NCI-H1092 treated with DMSO at 0.1 percent for 48 hours (cell line): ENCODE measurements at places on chromosomes 4 and X.
A peak's percentile ranks its signal among the peaks of the same experiment; 100 is the strongest.

GRCh38 chrX:69024931-69025330, 140.3 kb downstream of the PJA1 start:
- no peak for DNase-seq

GRCh38 chrX:22634751-22635150, 362.0 kb downstream of the CBLL2 start:
- DNase-seq: no peak

- peak; percentile 50 for DNase-seq
Measured at GRCh38 chr4:140637836-140638235, 69.1 kb upstream of the UCP1 start.

DNA sequence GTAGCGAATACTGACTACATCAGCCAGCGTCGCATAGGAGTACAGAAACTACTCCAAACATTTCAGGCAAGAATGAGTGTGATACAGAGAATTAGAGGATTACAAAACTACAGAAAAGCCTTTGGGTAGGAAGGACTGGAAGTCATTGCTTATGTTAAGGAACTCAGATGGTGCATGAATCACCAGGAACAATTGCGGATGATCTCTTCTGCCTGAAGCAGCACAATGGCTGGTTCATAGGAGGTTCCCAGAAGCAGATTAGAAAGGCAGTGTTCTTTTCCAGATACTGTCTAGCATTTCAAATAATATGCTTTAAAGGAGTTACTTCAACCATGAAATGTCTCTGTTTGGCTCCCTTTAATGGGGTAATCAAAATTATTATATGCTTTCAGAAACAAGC, 42.5 kb upstream of the MAP9 start:
- DNase-seq: no peak

DNA sequence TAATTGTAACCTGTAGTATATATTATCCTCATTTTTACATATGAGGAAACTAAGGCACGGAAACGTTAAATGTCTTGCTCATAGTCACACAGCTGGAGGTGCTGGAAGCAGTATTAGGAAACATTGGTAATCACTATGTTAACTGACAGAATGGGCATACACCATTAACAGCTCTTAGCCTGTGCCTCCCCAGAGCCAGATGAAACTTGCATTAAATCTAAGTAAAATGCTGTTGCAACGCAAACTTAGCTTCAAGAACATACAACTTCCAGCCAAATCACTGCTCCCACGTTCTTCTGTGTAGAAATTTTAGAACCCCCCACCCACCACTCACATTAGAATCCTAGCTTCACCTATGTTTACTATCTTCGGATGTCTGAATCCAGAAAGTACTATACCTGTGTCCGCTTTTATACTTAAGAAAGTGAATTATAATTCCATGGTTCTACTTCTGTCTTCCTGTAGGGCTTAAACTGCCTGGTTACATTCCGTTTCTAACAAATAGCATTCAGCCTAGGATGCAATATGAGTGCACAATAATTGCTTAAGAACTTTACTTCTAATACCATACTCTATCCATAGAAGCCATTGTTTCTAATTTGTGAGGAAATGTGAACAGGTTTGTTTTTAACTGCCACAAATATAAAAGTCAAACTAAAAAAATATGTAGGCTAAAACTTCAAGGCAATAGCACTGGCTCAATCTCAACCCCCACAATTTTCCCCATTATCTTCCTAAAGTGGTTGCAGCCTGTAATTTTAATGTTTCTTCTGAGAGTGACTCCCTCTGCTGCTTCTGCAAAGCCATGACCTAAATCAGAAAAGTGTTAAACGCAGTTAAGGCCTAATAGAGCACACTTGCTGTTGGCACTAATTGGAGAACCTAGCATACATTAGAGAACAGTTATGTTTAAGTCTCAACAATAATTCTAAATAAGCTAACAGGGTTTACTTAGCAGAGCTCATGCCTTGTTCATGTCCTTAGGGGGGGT, 4.4 kb downstream of the UNC5C start:
- no peak for DNase-seq

DNA sequence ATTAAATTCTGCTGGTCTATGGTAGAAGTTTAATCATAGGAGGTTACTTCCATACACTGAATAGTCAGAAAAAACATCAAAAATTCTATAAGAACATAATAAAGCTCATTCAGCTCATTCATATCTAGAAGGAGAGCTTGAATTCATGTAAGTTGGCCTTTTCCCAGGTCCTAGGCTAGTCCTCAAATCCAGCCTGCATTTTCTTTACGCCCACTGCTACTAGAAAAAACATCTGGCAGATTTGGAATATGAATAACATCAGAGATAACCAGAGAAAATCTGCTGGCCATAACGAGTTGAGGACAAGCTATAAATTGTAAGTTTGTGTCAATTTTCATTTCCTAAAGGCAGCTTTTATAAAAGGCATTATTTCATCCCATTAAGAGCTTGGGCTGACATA, 95.5 kb downstream of the MXRA5 start:
- DNase-seq: no peak

DNA sequence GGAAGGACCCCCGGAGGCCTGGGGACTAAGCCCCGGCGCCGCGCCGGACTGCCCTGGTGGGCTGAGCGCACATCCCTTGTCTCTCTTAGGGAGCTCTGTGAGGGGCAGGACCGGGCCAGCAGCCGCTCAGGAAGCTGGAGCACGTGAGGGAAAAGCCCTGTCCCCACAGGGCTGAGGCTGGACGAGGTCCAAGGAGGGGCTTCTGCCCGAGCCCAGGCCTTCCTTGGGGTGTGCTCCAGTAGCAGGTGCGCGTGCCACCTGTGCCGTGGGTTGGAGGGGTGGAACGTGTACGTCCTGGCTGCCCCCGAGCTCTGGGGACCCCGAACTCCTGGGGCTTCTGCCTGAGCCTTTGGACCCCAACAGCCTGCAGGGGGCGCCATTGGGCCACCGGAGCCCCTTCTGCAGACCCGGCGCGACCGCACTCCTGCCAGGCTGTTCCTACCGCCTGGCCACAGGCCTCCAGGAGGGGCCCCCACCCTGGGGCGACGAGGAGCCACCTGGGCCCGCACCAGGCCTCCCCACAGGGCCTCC, 27.2 kb downstream of the TACC3 start:
- DNase-seq: peak; percentile 70

- no peak for DNase-seq
Measured at GRCh38 chr4:143185253-143186107, 763 bp downstream of the USP38 start.

DNA sequence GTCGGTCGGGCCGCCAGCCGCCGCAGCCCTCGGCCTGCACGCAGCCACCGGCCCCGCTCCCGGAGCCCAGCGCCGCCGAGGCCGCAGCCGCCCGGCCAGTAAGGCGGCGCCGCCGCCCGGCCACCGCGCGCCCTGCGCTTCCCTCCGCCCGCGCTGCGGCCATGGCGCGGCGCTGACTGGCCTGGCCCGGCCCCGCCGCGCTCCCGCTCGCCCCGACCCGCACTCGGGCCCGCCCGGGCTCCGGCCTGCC, 213 bp downstream of the NFKB1 start:
- DNase-seq: no peak

GRCh38 chrX:31266203-31267076, 194.6 kb upstream of the FTHL17 start:
- peak; percentile 64 for DNase-seq

DNA sequence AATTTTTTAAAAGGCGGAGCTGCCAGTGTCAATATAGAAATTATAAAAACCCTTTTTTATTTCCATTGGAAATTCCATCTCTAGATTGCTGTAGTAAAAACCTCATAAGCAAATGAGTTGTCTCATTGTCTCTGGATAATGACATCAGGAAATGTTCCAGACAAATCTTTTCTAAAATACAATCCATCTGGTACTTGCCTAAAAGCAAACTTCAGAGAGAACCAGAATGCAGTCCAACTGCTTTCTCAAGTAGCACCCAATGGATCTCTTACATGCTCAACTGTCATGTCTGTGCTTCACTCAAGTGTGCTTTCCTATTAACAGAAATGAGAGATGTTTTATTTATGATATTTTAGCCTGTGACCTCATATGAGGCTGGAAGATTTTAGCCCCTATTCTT, 399.6 kb upstream of the NDST3 start:
- no peak for DNase-seq

DNA sequence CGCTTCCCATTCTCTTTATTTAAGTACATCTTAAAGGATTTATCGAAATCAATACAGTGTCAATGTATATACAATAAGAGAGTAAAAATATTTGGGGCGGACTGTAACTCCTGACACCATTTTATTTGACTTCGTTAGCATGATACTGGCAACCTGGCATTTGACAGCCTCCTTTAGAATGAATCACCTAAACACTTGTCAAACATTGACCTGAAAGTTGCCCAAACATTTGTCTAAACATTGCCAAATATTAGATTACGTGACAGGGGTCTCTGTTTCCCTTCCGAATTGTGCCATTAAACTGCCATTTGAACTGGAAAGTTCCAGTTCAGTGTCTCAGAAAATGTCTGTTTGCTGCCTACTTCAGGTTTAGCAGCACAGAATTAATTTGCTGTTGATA, 20.8 kb upstream of the FAM9A start:
- no peak for DNase-seq

DNA sequence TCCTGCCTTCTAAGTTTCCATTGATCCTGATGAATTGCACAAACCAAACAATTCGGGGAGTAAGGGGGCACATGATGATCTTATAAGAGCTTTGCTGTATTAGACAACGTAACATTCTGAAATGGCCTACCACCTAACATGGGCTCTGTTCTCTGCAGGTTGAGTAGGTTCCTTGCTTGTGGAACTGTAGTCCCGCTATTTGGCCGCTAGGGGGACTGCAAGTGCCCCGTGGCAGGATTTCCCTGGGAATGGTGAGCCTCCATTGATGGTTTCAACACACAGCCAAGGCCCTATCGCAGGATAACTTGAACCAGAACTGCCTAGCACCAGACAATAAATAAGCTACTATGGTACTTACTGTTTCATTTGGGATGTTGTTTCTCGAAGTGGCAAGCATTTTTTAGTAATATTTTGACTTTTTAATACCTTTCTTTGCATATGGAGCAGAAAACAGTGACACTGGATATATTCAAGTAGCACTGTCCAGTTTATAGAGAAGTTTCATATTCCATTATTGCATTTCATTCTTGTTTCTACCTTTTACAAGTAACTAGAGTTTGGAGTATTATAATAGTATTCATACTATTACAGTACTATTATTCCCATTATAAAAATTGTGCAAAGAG, 11.9 kb downstream of the AR start:
- no peak for DNase-seq

DNA sequence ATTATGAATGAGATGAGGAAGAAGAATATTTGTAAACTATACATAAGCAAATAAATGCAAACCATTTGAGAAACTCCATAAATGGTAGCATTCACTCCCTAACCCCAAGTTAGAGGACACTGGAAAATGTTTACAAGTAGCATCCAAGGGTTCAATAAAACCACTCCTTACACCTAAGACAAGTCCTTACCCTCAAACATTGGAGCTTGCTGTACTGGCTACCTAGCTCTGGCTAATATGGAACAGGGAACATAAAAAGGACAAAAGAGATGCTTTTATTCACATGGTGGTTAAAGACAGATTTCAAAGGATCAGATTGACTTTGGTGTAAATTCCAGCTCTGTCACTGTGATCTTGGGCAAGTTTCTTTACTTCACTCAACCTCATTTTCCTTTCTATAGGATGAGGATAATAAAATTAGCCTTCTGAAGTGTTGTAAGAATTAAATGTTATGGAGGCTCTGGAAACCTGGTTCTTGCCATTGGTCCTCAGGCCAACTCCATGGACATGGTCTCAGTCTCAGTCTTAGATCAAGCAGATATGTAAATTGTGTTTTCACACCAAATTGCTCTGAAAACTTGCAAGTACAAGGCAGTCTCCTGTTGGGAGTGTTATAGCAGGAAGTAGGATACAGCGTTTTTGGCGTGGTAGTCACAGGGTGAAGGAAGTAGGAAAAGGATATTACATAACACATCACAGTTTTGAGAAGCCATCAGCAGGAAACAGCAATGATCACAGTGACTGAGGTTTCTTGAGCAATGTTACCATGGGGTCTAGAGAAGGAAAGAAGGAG, 3.3 kb downstream of the CXCL1 start:
- DNase-seq: no peak

DNA sequence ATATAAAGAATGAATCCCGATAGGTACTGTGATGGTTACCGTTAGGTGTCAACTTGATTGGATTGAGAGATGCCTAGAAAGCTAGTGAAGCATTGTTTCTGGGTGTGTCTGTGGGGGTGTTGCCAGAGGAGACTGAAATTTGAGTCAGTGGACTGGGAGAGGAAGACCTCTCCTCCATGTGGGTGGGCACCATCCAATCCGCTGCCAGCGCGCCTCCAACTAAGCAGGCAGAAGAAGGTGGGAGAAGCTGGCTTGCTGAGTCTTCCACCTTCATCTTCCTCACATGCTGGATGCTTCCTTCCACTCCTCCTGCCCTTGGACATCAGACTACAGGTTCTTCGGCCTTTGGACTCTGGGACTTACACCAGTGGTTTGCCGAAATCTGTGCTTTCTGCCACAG, 40.1 kb downstream of the WFS1 start:
- no peak for DNase-seq

DNA sequence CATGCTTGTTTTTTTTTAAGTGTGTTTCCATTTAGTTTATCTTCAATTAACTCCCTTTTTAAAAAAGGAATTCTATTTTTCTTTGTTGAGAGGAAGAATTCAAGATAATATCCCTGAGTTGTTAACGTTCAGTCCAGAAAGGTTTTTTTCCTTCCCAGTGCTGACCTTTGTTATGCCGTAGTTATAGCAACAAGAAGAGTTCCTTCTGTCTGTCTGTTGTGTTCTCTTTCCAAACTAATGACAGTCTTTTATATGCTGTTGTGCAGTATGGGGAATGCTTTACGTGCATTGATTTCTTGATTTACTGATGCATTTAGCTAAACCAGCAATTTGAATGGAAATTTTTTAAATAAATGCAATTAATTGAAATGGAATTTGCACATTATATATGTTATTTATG, 6.6 kb upstream of the CXXC4 start:
- no peak for DNase-seq

DNA sequence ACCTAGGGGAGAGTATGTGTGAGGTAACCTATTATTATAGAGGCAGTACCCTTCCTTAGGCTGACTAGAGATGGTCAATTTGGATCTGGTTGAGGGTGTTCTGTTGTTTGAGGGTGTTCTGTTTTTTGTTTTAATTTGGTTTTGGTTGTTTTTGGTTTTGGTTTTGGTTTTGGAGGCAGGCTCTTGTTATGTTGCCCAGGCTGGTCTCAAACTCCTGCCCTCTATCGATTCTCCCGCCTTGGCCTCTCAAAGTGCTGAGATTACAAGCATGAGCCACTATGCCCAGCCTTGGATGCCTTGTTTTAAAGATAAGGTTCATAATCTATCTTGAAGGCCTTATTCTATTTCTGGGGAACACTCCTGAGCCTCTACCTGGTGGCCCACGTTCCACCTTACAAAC, 912 bp downstream of the CXorf65 start:
- no peak for DNase-seq

- DNase-seq: peak; percentile 61
Measured at GRCh38 chr4:183306811-183307210, 13.3 kb downstream of the CLDN22 start.

DNA sequence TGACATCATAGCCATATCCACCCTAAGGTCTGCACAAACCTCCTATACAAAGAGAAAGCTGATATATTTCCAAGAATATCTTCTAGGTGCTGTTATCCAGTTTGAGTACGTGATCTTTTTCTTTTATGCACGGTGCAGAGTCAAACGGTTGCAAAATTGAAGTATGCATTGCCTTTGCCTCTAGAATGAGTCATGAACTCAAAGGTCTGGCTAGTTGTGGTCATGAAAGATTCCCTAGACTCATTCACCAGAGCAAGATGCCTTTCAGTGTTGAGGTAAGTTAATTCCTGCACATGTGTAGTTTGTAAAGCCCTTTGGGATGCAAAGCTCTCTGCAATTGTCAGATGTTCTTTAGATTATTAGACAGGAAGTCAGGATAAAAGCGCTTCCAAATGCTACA, 704.4 kb downstream of the PCDH19 start:
- DNase-seq: no peak

- DNase-seq: peak; percentile 24
Measured at GRCh38 chr4:118281611-118282442, 71.0 kb downstream of the PRSS12 start.
